CD4-positive, alpha-beta T cell treated with Interleukin-21 for 1 hour (primary cell): ENCODE measurements at places on chromosomes 5 and 9.
A peak's percentile ranks its signal among the peaks of the same experiment; 100 is the strongest.

DNA sequence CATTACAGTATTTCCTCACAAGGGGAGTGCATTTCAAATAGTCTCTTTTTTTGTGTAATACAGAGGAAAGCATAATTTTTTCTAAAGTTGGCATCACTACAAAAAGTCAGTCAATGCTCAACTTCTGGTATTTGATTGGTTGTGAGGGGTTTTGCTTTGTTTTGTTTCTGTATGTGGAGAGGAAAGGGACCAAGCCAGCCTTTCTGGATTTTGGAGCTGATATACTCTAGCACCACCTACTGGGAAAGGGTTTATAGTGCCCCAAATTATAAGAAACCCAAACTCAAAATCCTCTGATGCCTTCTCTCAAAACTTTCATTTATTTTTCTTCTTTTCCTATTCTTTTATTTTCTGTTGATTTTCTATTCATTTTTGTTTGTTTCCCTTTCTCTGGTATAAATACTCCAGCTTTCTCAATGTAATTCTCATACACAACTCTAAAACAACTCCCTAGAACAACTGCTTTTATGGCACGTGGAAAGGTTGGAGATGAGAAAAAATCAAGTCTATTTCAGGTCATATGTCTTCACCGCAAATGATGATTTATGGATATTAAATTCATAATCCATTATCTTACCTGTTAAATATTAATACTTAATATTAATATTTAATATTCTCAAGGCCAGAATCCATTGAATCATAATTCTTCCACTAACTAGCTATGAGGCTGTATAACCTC lies 69.5 kb upstream of the ANXA1 start:
- peak; percentile 22 for DNase-seq

DNA sequence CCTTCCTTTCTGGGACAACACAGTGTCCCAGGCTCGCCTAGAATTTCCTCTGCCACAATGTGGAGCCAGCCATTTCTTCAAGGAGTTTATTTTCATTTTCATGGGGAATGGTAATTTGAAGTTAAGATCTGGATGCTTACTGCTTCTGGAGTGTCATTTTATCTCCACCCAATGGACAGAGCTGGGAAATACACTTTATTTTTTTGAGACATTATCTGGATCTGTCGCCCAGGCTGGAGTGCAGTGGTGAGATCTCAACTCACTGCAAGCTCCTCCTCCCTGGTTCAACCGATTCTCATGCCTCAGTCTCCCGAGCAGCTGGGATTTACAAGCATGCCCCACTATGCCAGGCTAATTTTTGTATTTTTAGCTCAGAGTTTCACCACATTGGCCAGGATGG lies 12.7 kb upstream of the THG1L start:
- DNase-seq: peak; percentile 65

- no peak for DNase-seq
These were observed 615.1 kb downstream of the CDH12 start for GRCh38 chr5:22238047-22238446.

- no peak for DNase-seq
These were observed 25.6 kb upstream of the GSN start for GRCh38 chr9:121242219-121242958.

- DNase-seq: no peak
These were observed 80.3 kb upstream of the RPS23 start for GRCh38 chr5:82358457-82358856.

- no peak for DNase-seq
These were observed 371.8 kb upstream of the PTGER4 start for GRCh38 chr5:40307920-40308319.

GRCh38 chr9:69970001-69970533 lies 73.6 kb upstream of the MAMDC2 start:
- DNase-seq: no peak

- DNase-seq: no peak
These were observed 337.9 kb upstream of the RFX3 start for GRCh38 chr9:3863686-3864085.
